Uterus (tissue), 4 donors: ENCODE measurements at places on chromosomes 3 and 15.

DNA sequence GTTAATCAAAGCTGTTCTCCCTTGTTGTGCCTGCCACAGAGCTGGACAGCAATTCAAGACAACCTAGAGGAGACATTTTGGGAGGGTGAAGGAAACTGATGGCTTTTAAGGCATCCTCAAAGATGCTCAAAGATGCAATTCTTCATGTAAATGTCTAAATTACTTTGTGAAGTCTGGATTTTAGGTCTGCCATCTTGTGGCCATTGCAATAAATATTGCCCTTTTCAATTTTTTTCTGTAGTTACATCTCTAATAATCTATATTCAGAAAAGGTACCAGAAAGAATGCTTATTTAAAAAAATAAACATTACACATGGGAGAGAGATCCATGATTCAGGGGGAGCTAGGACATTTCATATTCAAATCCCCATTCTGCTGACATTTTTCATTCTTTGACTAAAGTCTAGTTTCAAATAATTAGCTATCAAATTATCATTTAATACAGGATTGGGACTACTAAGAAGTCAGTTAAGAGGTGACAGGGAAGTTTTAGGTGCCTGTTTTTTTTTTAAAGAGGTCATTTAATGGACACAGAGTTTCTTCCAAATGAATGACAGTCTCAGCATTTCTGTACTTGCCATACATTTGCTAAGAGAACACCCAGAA, 259.8 kb upstream of the WNT5A start:
- no peak for DNase-seq

- DNase-seq: peak; percentile 29
Measured at GRCh38 chr3:36700537-36701248, 63.7 kb downstream of the DCLK3 start.

- DNase-seq: no peak
Measured at GRCh38 chr3:22748453-22749045, 454.6 kb upstream of the UBE2E2 start.

DNA sequence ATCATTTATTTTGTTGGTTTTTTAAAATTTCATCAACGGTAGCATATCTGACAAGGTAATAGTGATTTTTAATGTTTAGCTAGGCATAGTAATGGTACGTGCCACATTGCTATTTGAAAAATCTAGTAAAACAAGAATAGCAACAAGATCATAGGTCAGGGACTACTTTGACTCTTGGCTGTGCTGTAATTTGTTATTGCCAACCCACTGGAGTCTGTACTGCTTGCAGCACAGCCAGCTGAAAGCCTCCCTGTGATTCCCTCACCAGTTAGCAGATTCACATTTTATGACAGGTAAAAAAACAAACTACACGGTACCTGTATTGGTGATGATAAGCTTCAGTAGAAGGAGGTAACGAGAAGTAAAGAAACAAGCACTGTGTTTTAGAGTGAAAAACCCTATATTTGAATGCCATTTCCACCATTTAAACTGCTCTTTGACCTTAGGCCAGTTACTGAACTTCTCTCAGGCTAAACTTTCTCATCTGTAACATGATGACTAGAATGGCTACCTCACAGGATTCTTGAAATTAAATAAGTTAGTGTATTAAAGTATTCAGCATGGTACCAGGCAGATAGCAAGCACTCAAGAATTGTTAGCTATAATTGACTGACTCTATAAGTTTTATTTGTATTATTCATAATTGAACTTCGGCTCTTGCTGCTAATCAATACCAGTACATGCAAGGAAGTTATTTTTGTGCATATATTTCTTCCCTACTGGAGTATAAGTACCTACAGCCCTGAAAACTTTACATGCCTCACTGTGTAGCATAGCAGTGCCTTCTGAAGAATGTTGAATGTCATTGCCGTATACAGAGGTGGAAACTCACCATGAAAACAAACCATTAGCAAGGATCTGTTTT, 16.1 kb downstream of the FILIP1L start:
- no peak for DNase-seq

DNA sequence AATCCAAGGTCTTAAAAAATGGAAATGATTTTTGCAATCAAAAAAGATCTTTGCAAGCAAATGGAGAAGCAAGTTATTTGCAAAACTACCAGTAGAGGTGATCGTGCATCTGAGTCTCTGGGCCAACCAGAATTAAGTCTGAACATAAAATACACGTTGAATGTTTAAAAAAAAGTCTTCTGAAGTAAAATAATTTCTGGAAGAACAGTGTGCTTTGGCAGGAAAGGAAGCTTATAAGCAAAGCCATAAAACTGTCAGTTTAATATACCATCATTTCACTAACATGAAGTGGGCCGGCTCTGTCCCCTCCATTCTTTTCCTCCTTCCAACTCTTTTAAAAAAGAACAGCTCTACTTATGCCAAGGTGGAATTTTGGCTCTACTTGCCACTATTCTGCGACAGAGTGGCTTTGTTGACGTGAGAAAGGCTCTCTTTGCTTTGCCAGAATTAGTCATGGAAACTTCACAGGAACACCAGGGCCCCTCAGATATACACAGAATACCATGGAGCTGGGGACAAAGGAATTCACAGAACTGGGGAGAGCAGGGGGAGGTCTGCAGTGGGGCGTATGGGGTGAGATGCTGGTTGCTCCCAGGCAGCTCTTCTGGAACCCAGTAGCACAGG, 29.8 kb downstream of the FSTL1 start:
- DNase-seq: no peak

DNA sequence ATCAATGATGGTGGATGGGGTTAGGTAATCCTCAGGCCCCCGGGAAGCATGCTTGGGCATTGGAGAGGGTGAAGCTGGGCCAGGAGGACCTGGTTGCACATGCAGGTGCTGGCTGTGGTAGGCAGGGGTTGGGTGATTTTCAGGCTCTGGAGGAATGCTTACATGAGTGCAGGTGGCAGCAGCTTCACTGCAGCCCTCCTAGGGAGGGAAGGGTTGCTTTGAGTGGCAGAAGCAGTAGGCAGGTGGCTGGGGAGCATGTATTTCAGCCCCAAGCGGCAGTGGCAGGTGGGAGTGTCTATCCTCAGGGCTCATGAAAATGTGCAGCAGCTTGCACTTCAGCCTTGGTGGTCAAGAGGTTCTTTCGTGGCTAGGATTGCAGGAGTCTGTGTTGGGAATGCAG, 230.0 kb upstream of the CTNNB1 start:
- no peak for DNase-seq

DNA sequence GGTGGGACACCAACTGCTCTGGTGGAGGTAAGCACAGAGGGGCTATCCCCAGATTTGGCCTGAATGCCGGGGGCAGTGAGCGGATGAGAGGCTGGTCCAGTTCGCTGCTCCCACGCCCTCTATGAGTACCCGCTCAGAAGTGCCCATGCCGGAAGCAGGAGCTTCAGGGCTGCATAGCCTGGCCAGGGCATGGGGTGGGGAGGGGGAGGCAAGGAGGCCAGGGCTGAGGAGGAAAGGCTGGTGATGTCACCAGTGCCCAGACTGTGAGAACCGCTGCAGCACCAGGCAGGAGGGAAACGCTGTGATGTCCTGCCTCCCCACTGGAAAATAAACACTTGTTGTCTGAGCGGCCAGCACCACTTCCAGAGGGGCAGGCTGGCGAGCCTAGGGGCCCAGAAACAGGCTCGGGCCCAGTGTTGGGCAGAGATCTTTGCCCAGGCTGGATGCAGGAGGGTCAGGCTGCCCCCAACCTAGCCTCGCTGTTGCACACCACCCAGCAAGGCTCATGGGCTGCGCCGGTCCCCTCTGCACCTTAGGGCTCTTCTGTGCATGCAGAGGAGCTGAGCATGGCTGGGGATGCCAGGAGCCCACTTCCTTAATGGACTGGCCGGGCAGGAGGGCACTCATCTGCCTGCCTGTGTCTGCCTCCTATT, 10.9 kb upstream of the DLL4 start:
- no peak for DNase-seq

DNA sequence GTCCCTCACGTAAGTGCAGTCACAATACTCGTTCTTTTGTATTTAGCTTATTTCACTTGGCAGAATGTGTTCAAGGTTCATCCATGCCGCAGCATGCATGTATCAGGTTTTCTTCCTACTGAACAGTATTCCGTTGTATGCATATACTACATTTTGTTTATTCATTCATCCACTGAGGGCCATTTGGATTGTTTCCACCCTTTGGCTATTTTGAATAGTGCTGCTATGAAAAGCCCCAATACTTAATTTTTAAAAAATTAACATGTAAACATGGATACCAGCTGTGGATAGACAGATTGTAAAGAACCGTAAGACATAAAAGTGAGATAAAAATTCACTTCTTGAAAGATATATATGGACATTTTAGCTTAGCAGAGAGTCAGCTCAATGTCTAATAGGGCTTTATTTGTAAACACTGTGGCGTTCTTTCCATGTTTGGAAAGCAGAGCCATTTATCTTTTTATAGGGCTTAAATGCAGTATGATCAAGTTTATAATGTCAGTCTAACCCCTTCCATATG, 115.9 kb downstream of the VPS8 start:
- no peak for DNase-seq

DNA sequence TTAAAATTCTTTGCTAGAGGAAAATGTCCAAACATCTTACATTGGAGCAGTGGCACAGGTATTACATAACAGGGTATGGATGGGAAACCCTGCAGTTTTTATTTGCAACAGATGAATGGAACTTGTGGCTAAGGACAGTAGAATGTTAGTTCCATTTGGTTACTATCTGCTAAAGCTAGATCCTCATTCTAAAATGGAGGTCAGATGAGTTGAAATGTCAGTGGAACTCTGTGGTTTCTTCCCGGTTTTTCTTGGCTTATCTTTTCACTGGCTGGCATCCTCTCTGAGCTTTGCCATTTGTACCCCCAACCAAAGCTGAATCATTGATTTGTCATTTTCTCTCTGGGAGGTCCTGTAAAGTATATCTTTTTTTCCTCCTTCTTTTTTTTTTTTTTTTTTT, 68.9 kb downstream of the ARMC8 start:
- no peak for DNase-seq

- no peak for DNase-seq
Measured at GRCh38 chr15:85474700-85475316, 94.4 kb downstream of the AKAP13 start.

- no peak for DNase-seq
Measured at GRCh38 chr3:18144571-18144970, 280.6 kb downstream of the SATB1 start.

DNA sequence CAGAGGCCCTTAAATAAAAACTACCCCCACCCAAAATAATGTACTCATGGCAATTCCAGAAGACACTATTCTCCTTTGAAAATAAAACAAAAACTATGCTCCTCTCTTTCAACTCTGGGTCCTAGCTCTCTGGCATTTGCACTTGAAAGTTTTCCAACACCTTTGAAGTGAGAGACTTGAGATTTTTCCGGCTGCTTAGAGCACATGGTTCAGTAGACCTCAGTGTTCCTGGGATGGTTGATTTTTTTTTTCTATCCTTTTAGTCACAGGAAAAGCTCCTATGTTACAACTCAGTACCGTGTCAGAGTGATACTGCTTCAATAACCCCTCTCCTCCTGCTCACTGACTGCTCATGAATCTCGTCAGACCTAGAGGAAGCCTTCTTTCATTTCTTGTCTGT, 118.3 kb upstream of the TUSC7 start:
- DNase-seq: no peak

DNA sequence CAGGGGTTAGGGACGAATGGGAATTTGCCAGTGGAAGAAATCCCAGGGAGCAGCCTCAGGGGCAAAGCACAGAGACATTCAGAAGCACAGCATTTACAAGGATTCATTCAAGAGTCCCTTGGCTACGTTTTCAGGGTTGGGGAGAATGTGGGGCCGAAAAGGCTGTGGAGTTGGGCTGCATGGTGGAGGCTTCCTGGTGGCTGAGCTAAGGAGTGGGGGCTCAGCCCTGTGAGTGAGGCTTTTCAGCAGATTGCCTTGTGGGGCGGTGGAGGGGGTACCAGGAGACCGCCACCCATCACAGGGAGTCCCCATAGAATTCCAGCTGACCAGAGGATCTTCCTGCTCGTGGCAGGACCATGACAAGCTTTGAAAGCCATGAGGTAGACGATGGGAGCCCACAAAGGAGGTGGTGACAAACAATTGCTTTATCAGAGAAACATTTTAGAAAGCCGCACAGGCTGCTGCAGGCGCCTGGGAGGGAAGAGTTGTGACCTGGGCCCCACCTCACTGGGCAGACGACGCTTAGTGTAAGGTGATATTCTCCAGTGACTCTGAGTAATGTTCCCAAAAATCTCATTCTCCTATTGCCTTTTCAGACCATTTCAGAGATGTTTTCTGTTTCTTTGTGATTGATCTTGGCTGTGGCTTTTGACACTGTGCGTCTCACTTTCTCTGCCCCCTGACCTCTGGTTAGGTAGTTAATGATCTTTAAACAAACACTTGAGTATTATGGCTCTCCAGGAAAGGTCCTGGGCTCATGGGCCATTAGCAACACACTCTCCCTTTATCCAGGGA, 128.0 kb downstream of the DNAJB8 start:
- no peak for DNase-seq

GRCh38 chr3:50268276-50268675, 671 bp upstream of the SEMA3B start:
- DNase-seq: no peak
